ENCODE measurements at places on chromosomes 16 and 17. TPM values are rescaled to one million over a fixed set of nuclear protein-coding genes. Genes with fewer than 3 reads are reported as not detected.

Gene ABCC1
- total RNA-seq, result 25.8 TPM

Gene CASKIN1
- total RNA-seq, result 1.5 TPM

Gene MYH4
- total RNA-seq, result not detected

Gene RSAD1
- 28.8 TPM for total RNA-seq

Gene CYGB
- total RNA-seq, result 2.8 TPM
